Spinal cord (tissue), 10 donors: ENCODE measurements at places on chromosomes 6 and 20.

GRCh38 chr6:129393654-129394053 lies 316.3 kb downstream of the ARHGAP18 start:
- no peak for DNase-seq

DNA sequence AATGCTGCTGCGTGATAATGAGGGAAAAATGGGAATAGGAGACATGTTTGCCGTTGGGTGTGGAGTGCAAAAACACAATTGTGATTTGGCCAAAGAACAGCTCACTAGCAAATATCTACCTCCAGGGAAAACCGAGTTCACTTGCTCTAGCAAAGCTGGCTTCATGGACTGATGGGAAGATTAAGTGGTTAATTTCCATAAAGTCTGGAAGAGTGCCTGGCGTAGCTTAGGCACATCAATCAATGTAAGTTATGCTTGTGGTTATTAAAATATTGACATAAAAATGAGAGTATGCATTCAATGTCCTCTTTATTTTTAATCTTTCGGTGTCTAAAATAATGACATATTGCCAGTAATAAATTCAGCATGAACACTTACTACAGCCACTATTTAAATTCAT lies 267.5 kb downstream of the SMOC2 start:
- DNase-seq, result no peak

DNA sequence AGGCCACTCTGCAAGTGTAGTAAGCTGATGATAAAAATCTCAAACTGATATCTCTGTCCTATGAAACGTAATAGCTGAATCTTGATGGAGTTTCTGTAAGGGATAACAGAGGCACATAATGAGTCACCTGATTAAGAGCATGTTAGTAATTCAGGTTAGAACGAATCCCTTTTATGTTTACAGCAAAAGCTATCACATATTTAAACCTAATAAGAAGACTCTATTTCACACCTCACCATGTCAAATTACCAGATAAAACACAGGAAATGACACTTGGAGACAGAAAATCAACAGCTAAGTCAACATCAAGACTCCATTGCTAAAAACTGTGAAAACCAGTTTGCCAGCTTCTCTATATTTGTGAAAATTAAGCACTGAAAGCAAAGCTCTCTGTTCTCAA lies 11.8 kb downstream of the CST7 start:
- no peak for DNase-seq

DNA sequence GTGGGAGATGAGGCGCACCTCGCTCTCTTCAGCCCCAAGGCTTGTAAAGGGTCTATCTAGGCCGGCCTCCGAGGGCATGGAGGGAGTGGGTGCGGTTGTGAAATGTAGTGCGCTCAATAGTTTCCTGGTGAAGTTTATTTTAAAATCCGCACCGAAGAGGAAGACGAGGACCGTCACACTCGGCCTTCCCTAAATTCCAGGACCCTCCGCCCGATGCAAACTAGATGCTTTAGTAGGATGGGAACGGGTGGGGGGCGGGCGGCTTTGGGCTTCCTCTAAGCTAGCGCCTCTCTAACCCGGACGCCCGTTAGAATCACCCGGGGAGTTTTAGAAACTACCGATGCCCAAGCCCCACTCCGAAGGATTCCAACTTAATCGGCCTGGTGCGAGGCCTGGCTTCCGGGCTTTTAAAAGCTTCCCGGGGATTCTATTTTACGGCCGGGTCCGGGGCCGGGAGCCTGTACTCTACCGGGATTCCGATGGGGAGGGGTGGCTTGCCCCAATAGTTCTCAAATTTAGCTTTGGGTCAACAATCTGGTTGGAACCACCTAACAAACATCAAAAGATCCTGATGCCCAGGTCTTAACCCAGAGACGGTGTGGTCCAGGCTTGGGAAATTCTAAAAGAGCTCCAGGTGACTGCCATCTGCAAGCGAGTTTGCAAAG lies 548 bp upstream of the BCAS4 start:
- no peak for DNase-seq

- DNase-seq, result peak; percentile 51
These were observed 5.0 kb downstream of the BRD2 start for GRCh38 chr6:32973144-32974015.

GRCh38 chr20:1806456-1806855 lies 88.8 kb upstream of the SIRPA start:
- no peak for DNase-seq

DNA sequence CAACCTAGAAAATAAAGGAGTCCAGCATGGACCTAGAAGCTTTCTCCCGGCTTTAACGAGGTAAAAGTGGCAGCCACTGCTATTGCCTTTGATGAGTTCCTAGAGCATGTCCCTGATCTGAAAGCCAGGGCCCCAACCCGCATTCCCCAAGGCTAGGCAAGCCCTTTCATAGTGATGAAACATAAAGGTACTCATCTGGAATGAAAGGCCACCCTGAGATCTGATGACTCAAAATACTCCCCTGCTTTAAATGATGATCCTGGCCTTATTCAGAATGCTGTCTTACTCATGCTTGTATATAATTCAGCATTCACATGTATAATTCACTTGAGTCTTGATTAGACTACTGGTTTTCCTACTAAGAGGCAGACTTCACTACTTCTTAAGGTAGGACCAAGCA lies 21.3 kb downstream of the TTPAL start:
- no peak for DNase-seq

- DNase-seq, result no peak
These were observed 28.2 kb upstream of the SLC17A4 start for GRCh38 chr6:25726122-25726911.

DNA sequence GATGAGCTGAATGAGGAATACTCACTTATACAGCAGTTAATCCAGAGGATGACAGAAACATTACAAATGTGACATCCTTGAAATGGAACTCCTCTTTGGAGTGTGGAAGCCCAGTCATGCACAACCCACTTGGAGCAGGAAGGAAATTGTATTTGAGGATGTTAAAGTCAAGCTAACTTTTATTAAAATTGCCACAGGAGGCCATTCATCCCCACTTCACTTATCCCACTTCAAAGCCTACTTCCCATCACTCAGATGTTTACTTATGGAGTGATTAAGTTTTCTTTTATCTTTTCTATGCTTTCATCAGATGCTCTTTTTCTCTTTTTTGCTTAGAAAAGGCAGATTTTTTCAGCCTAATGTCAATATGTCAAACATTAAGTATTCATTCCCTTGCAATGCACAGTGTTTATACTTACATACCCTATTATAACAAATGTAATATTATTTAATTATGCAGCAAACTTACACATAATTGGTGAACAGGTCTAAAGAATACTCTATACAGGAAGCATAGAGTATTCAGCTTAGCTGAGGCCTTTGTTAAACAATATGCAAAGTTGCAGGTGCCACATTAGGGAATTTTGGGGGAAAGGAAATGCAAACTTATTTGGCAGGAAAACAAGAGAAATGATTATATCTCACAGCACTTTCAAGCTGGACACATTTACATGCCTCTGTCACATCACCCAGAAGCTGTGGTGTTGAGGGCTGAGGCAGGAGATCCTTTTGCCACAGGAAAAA lies 148.9 kb downstream of the KHDC1L start:
- no peak for DNase-seq

GRCh38 chr6:167056370-167056769 lies 57.2 kb downstream of the CEP43 start:
- no peak for DNase-seq

- DNase-seq, result no peak
These were observed 15.0 kb upstream of the RSPO3 start for GRCh38 chr6:127103482-127103881.

GRCh38 chr6:36955136-36955535 lies 598 bp downstream of the PI16 start:
- no peak for DNase-seq
